AG08395 (cell line): ENCODE measurements at places on chromosomes 16 and 17.

DNA sequence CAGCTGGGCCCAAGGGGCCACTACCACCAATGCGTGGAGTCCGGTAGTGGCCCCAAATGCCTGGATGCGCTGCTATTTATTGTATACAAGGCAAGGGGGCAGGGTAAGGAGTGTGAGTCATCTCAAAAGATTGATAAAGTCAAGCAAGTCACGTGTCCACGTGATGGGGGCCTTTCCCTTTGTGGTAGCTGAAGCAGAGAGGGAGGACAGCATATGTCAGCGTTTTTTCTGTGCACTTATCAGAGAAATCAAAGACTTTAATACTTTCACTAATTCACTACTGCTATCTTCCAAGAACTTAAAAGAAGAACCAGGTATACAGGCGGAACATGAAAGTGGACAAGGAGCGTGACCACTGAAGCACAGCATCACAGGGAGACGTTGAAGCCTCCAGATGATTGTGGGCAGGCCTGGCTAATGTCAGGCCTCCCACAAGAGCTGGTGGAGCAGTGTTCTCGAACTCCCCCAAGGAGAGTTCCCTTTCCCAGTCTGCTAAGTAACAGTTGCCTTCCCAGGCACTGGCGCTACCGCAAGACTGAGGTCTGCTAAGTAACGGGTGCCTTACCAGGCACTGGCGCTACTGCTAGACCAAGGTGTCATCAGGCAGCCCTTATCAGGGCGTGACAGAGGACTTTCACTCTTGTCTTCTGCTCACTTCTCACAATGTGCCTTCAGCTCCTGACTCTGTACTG, 10.8 kb upstream of the ASB16 start:
- no peak for DNase-seq

GRCh38 chr17:78358538-78359320, 1.1 kb downstream of the SOCS3 start:
- DNase-seq, result no peak

GRCh38 chr17:15076991-15077663, 188.0 kb downstream of the PMP22 start:
- no peak for DNase-seq

DNA sequence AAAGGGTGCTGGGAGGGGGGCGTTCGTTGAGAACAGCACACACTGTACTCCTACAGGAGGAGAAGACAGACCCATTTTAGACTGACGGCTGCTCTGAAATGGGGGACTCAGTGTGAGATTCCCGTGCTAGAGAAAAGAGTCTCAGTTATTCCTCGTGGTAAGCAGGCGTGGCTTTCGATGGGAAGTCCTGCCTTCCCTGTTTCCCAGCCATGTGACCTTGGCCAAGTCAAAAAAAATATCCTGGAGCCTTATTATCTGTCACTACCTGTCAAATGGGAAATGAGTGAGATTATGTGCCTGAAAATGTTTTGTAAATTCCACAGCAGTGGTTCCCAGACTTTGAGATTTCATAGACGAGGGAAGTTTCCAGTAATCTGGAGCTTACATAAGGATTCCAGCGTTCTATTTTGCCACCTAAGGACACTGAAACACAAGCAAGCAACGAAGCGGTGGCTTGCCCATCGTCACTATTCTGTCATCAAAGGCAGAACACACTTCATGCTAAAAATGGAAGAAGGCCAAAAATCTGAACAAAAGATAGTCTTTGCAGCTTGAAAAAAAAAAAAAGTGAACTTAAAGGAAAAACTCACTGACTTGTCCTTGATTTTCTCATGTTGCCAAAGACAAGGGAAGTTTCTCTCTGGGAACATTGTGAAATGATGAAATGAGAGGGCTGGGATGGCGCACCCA, 253.4 kb upstream of the RPL38 start:
- no peak for DNase-seq

DNA sequence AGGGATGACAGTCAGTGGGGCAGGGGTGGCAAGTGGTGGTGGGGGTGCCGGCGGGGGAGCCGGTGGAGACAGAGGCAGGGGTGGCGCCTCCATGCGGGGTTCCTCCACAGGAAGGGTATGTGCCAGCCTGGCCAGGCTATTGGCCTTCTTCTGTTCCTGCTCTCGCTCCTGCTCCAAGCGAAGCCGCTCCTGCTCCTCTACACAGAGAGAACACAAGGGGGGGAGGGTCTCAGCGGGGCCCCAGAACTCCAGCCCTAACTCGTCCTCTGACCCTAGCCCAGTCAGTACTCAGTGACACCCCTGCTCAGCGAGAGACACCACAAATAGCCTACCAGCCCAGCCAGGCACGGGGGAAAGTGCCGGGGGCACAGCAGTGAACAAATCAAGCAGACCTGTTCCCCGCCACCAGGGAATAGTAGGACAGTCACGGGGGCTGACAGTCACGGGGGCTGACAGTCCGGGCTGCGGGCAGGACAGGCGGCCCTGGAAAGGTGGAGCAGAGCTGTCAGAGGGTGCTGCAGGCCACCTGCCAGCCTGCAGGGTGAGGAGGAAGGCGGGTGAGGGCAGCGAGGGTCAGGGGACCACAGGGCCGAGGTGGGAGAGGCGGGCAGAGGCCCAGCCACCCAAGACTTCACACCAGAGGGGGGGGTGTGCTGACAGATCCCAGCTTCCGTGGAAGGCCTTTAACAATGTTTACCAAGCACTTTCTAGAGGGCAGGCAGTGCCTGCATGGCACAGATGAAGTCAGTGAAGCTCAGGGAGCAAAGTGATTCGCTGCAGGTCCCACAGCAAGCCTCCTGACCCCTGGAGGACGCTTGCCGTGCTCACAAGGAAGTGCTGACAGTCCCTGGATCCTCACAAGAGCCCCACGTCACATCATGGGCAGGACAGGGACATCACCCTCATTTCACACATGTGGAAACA, 5.3 kb downstream of the MNT start:
- no peak for DNase-seq

DNA sequence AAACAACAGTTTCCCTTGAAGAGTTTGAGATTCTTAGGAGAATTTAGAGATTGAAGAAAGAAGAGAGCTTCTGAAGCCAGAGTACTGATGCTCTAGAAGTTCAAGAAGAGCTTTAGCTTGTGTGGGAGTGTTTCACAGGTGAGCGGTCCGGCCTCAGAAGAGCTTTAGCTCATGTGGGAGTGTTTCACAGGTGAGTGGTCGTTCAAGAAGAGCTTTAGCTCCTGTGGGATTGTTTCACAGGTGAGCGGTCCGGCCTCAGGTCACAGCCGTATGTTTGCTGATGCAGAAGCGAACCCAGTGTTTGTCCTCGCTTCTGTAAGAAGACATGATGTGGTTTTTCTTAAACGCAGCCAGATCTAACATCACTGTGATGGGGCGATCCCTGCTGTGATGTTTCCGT, 76.4 kb downstream of the SEC14L1 start:
- DNase-seq, result no peak

DNA sequence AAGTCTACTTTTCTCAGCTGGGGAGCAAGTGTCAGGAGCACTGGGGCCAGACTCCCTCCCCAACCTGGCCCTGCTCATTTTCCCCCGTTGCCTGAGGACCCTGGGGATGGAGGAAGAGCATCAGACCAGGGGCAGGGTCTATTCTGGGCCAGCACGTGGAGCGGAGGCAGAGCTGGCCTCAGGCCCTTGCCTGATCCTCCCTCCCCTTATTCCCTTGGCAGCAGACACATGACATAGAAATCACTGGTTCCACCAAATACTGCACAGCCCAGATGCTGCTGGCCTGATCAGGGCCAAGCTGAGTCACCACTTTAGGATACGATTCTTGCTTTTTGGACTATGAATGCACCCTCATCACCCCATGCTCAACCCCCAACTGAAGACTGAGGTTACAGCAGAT, 15.8 kb upstream of the AGRP start:
- DNase-seq, result peak; percentile 51
